Activated T-cell treated with anti-CD3 and anti-CD28 coated beads, Interleukin-2, amount 50 U/mL, for 24 hours (primary cell): ENCODE measurements at places on chromosomes 5 and 9.

DNA sequence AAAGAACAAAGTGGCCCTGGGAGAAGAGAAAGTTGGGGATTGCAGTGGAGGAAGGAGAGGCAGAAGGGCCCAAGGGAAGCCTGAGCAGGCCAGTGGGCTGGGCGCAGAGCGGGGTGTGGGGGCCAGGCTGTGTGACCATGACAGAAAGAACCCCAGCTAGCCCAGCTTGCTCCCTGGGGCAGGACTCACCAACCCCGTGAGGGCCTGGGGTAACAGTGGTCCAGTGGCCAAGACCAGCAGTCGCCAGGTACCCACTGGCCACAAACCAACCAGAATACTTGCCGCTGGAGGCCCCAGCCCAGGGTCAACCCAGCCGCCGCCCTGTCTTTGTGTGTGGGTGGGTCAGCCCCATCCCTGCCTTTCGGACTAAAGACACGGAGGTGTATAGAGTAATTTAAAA is 146.5 kb downstream of the CACNA1B start:
- no peak for DNase-seq
- H3K27me3 ChIP-seq, result peaks cover 53% of the 10 kb centered on the region
- no peak overlapping the region for H3K4me3 ChIP-seq
- peaks cover 4% of the 10 kb centered on the region for H3K4me1 ChIP-seq

GRCh38 chr5:83641946-83642345 is 78.7 kb downstream of the HAPLN1 start:
- no peaks in the 10 kb centered on the region for H3K4me1 ChIP-seq
- no peaks in the 10 kb centered on the region for H3K36me3 ChIP-seq
- peaks cover 15% of the 10 kb centered on the region for H3K27me3 ChIP-seq
- no peak for DNase-seq

DNA sequence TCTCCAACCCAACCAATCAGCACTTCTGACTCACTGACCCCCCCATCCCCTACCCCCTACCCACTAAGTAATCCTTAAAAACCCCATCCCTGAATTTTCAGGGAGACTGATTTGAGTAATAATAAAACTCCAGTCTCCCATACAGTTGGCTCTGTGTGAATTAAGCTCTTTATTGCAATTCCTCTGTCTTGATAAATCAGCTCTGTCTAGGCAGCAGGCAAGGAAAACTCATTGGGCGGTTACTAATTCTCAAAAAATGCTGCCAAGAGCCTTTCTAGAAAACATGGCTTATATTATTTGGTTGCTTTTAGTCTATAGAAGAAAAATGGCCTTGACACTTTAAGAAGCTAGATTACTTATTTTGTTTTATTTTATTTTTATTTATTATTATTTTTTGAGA is 131.7 kb downstream of the SUSD1 start:
- no peak overlapping the region for H3K27ac ChIP-seq
- H3K4me3 ChIP-seq, result no peak overlapping the region
- no peak for DNase-seq
- peaks cover 2% of the 10 kb centered on the region for H3K27me3 ChIP-seq
- no peaks in the 10 kb centered on the region for H3K36me3 ChIP-seq
- H3K4me1 ChIP-seq, result peaks cover 37% of the 10 kb centered on the region

DNA sequence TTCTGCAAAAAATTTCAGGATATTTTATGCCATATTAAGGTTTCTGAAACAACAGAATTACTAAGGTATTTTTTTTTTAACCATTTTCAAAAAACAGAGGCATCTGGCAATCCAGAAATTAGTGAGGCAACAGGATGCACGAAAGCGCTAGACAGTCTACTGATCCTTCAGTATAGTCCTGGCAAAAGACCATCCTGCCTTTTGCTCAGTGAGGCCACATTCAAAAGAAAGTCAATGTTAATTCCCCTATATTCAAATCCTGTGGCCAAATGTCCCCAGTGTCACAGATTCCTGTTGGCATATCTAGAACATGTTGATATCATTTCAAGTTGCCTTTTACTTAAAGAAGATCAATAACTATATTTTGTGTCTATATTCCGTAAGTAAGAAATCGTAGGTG is 13.1 kb upstream of the NFIB start:
- no peak for DNase-seq
- H3K4me3 ChIP-seq, result no peak overlapping the region
- no peaks in the 10 kb centered on the region for H3K36me3 ChIP-seq
- peaks cover 13% of the 10 kb centered on the region for H3K4me1 ChIP-seq

DNA sequence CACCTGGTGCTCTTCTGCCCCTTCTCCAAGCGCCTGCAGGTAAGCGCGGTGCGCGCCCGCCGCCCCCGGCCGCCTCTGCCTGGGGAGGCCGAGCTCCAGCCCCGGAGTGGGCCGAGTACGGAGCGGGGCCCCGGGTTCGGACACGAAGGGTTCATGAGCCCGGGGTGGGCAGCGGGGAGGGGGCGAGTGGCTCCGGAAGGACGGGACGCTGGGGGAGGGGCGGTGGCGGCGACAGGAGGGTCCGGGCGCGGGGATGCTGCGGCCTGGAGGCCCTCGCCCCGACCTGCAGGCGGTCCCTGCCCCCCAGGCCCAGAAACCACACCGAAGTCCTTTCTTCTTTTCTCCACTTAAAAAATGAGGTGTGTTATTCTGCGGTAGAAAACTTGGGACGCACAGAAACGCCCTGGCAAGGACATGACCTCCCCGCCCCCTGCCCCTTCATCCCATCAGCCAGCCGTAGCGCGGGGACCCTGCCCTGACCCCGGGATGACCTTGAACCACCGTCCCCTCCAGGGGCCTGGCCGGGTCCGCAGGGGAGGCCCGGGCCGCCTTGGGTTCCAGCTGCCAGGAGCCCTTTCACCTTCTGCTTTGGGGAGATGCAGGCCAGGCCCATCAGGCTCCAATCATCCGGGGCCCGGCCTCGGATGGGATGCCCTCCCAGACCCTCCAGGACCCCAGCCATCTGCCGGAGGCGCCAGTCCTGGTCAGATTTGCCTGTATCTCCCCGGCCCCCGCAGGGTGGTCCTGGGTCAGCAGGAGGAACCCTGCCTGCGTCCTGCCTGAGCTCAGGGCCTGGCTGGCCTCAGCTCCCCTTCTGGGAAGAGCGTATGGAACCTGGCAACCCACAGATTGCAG is 545 bp downstream of the DIPK1B start:
- peaks cover 4% of the 10 kb centered on the region for H3K4me1 ChIP-seq
- peaks cover 49% of the 10 kb centered on the region for H3K27me3 ChIP-seq
- no peak for DNase-seq
- H3K36me3 ChIP-seq, result no peaks in the 10 kb centered on the region
- H3K4me3 ChIP-seq, result no peak overlapping the region

DNA sequence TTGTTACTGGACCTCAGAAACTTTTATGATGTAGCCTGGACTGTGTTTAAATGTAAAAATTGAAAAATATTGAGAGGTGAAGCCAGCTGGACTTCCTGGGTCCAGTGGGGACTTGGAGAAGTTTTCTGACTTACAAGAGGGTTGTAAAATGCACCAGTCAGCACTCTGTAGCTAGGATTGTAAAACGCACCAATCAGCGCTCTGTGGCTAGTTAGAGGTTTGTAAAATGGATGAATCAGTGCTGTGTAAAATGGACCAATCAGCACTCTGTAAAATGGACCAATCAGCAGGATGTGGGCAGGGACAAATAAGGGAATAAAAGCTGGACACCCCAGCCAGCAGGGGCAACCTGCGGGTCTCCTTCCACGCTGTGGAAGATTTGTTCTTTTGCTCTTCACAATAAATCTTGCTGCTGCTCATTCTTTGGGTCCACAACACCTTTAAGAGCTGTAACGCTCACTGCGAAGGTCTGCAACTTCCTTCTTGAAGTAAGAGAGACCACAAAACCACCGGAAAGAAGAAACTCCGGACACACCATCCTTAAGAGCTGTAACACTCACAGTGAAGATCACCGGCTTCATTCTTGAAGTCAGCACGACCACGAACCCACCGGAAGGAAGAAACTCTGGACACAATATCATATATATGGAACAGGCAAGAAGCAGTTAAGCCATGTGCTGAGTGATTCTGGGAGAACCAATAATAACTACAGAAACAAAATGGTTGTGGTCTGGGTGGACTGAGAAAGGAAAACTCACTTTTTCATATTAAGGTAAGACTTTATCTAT is 201.3 kb downstream of the GABRG2 start:
- H3K27ac ChIP-seq, result no peak overlapping the region
- H3K4me3 ChIP-seq, result no peak overlapping the region
- H3K36me3 ChIP-seq, result no peaks in the 10 kb centered on the region

GRCh38 chr5:181037365-181037861 is 2.7 kb upstream of the BTNL9 start:
- H3K36me3 ChIP-seq, result no peaks in the 10 kb centered on the region
- no peaks in the 10 kb centered on the region for H3K4me1 ChIP-seq
- peaks cover 46% of the 10 kb centered on the region for H3K27me3 ChIP-seq
- no peak for DNase-seq
- no peak overlapping the region for H3K27ac ChIP-seq

DNA sequence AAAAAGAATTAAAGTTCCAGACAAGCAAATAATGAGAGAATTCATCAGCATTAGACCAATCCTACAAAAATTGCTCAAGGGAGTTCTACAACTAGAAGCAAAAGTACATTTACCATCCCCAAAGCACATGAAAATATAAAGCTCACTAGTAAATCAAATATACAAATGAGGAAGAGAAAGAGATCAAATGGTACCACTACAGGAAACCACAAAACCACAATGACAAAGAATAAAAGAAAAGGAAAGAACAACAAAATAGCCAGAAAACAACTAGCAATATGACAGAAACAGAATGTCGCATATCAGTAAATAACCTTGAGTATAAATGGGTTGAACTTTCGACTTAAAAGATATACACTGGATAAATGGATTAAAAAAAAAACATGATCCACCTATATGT is 739.0 kb downstream of the DTWD2 start:
- no peak overlapping the region for H3K4me3 ChIP-seq
- no peak for DNase-seq
- no peaks in the 10 kb centered on the region for H3K36me3 ChIP-seq
- H3K27me3 ChIP-seq, result no peaks in the 10 kb centered on the region
- H3K27ac ChIP-seq, result no peak overlapping the region
